ENCODE measurements at places on chromosomes 5 and 9.

DNA sequence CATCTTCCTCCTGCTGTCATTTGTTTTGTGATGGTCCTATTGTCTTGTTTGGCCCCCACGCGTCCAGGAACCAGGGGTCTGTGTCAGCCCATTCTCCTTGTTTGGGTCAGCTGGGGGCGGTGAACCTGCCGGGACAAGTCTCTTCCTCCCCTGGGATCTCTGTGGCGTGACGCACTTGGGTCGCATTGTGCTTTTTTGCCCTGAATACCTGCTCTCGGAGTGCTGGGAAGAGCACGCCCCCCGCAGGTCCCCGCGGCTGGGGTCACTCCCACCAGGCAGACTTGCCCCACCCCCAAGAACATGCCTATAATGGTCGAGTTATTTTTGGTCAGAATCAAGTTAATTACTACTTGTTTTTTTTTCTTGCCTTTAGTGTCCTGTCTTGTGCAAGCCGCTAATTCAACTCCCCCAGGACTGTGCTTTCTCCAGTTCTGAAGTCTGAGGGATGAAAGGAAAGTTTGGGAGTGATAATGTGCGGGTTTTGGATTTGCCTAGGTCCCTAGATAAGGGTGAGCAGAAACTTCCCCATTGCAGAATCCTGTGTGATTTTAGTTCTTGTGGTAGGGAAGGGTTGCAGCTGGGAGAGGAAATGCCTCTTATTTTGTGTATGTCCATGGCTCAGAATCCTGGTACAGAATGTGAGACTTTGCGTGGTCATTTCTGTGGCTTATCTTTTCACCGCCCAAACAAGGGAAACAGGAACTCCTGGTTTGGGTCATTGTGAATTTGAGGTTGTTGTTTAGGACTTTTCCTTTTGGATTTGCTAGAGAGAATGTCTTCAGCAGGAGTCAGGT lies 789 bp downstream of the ACER2 start:
- DNase-seq = peak; percentile 1

DNA sequence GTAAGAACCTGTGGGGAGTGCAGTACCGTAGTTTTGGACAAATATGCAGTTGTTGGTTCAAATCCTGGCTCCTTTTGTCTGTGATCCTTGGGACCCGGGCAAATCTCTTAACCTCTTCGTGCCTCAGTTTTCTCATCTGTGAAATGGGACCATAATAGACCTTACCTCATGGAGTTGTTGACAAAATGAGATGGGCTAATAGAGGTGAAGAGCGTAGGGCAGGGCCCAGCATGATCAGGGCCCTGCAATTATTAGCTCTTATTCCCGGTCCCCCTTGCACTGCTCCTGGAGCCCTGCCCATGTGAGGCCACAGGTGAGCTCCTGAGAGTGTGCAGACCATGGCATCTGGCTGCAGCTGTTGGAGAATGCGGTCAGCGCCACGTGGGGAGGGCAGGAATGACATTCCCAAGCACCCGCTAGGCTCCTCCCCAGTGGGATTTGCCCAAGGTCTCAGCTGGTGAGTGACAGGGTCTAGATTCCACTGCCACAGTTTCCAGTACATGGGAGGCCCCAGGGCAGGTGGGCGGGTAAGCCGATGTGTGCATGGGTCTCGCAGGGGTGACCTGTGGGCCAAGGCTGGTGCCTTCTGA lies 41.0 kb downstream of the NEK6 start:
- DNase-seq = no peak

DNA sequence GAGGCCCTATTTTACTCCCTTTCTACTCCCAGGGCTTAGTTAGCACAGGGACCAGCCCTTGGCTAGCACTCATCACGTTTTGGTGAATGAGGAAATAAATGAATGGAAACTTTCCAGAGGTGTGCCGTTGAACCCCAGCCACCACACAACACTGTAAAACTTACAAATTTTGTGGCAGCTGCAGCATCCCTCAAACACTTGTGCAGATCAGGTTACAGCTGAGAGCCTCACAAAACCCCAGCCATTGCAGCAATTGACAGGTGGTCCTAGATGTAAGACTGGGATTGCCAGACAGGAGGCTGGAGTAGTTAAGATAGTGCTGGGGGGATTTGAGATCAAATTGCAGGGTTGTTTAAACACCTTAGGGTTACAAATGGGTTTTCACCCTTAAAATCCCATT lies 482.2 kb upstream of the KIF2A start:
- no peak for DNase-seq

DNA sequence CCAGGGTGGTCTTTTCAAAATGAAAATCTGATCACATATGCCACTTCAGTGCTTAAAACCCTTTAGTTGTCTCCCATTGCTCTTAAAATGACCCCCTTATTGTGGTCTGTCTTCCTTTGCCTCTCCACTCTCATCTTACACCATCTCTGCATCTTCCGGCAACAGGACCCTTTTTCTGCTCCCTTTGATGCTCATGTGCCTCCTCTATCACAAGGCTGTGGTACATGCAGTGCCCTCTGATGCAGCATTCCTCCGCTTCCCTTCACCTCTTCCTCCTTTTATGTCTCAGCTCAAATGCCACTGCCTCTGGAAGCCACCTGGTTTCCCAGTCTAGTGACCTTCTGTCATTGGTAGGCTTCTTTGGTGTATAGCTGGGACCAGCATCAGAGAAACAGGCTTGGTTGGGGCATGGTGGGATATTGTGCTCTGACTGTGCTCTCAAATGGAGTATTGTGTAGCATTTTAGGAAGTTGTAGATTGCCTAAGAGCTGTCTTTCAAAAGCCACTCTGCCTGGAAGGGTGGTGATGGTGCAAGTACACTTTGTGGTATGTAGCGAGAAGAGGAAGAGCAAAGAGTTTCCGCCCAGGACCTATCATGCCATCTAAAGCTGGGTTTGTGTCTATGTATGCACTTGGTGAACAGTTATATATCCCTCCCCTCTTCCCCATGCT lies 28.1 kb downstream of the ARHGAP26 start:
- no peak for DNase-seq

DNA sequence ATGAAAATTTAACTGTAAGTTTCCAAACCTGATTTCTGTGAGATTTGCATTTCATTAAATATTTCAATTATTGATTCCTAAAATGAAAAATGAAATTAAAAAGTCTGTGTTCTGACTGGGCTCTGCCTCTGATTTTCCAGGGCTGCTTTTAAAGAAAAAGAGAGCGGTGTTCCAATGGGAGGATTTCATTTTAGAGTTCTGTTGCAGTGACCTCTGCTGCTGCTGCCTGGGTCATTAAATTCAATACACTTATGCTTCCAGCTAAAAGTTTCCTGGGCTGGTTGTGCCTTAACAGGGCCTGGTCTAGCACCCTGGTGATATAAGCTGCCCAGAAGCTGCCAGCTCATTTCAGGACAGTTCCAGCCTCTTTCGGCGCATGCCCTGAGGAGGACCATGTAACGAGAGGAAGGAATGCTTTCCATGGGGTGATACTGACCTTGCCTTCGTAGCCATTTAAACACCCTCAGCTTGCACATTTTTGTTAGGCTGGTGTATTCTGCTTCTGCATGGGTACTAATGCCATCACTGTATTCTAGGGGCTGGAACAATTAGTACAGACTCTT lies 93.3 kb downstream of the TMEM174 start:
- no peak for DNase-seq

DNA sequence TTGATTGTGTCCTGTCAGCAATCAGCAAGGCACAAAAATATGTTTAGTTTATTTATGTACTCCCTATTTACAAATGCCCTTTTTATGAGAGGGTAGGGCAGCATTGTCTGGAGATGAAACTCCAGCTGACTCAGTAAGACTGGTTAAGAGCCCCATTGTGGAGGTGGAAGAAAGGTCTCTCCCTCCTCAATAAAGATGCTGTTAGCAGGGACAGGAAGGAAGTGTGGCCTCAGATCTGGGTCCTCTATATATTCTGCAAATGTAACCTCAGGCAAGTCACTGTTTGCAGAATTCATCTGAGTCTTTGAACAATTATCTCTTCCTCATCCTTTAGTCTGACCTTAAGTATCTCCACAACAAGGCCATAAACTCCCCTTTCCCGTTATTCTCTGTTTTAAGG lies 48.3 kb upstream of the TRAF1 start:
- DNase-seq = no peak

DNA sequence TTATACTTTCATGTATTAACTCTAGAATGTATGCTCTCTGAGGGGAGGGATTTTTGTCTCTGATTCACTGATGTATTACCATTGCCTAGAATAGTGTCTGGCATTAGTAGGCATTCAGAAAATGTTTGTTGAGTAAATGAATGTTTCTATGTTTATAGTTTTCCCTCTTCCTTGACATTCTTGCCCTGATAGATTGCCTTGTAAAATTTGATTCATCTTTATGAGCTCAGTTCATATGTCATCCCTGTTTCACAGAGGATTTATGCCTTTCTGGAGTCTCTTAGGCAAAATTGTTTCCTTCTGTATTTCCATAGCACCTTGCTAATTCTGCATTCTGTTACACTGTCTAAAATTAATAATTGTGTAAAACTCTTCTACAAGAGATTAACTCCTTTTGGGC lies 72.3 kb downstream of the RASA1 start:
- DNase-seq = no peak

DNA sequence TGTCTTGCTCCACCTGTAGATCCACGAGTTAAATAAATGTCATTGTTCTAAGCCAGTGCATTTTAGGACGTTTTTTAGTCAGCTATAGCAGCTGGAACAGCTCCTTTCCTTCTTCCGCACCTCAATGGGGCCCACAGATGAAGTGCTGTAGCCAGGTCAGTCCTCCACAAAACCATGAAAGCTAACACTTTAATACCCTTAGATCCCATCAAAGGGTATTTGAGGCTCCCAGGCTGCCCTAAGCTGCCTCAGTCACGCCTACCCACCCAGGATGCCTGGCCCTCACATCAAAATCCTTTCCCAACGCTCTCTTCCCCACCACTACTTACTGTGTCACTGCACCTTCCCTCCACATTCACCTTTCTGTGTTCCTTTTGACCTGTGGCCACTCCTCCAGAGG lies 44.1 kb upstream of the ACO1 start:
- DNase-seq = no peak

All from stimulated activated CD8-positive, alpha-beta memory T cell treated with anti-CD3 and anti-CD28 coated beads, Interleukin-2, amount 100 ng/mL, for 48 hours (primary cell).